ENCODE measurements at places on chromosomes 2 and 18.

- DNase-seq: no peak
Observed at GRCh38 chr18:10296491-10296890, 157.9 kb upstream of the APCDD1 start.

- DNase-seq: no peak
Observed at GRCh38 chr18:27014841-27015240, 149.3 kb upstream of the AQP4 start.

- no peak for DNase-seq
Observed at GRCh38 chr2:26587994-26588393, 53.2 kb downstream of the CIB4 start.

DNA sequence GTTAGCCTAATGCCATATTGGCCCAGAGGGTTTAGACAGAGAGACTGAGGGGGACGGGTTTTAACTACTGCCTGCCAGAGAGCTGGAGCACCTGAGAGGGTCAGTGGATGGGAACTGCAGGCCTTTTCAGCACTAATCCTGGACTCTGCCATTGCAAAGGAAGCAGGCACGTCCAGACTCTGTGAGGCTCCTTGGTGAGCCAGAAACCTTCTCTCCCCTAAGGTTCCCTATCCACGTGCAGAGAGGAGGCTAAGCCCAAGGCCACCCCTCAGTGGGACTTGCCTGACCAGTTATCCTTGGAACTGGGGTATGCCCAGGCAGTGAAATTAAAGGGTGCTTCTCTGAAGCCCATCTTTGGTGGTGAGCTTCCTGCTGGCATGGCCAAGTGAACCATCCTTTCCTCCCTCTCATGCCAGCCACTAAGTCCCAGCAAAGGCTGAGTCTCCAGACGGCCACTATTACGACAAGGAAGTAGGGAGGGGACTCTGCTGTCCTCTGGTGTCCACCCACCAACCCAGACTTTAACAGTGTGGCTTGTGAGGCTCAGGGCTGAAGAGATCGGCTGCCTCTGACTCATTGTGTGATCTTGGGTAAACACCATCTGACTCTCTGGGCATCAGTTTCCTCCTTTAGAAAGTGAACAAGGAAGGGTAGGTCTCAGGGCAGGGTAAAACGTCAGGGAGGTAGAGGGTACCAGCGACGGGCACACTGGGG lies 3.9 kb upstream of the MLPH start:
- no peak for DNase-seq

DNA sequence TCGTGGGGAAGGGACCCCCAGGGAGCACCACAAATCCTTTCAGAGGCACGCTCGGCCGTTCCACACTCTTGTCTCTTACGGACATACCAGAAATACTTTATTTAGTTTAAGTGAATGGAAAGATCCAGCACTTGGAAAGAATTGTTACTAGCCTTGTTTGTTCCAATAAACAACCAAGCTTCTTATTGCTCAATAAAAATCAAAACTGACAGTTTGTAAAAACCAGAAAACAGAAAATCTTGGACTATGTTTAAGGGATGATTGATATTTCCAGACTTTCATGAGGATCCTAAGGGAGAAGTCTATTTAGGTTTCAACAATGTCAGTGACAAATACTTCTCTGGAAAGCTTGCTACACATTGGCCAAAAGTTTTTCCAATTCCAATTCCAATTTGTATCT lies 31.6 kb upstream of the CCBE1 start:
- DNase-seq: no peak

- DNase-seq: no peak
Observed at GRCh38 chr2:197604117-197604860, 71.1 kb downstream of the RFTN2 start.

DNA sequence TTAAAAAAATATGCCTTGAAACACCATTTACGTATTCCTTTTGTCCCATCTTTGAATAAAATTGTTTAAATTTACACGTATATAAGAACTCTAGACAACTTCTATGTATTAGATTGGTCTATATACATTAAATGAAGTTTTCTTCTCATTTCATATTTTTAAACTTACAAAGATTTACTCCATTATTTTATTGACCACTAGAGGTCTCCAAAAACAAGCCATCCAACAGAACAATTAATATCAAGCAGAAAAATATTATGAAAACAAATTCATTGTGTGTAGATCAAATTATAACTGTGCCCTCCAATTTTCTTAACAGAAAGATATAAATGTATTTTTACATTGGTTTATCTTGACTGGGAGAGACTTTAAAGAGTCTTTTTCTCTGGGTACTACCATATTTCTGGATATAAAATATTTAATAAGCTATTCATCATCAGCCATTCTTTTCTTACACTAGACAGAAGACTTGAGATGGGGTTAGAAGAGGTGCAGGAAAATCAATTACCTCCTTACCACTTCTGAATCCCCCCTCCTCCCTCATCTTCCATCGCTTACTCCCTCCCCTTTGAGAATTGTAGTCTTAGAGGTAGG lies 66.5 kb downstream of the DPP4 start:
- no peak for DNase-seq

- no peak for DNase-seq
Observed at GRCh38 chr2:162261032-162261945, 18.0 kb upstream of the FAP start.

- DNase-seq: no peak
Observed at GRCh38 chr2:218077464-218078216, 8.6 kb downstream of the RUFY4 start.

- DNase-seq: no peak
Observed at GRCh38 chr2:195322324-195322723, 334.7 kb upstream of the SLC39A10 start.

GRCh38 chr18:13610555-13611141 lies 115.7 kb downstream of the FAM210A start:
- no peak for DNase-seq

DNA sequence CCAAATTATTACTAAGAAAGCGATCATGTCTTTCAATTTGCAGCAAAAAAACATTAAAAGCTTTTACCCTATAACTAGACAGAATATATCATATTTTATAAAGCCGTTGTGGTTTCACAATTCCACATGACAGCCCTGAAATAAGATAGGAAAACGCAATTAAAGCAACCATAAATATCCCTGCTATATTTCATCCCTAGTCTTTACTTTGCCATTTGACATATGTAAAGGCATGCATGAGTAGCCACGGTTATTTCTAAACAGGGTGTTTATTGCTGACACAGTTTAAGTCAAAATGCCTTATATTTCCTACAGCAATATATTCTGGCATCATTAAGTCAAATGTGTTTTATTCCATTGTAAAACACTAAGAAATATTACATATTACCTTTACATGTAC lies 239.9 kb downstream of the DSEL start:
- DNase-seq: no peak

DNA sequence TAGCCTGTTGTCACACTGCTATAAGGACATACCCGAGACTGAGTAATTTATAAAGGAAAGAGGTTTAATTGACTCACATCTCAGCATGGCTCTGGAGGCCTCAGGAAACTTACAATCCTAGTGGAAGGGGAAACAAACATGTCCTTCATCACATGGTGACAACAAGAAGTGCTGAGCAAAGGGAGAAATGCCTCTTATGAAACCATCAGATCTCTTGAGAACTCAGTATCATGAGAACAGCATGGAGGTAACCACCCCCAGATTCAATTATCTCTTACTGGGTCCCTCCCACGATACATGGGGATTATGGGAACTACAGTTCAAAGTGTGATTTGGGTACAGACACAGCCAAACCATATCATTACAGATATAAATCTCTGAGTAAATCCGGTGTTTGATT lies 148.7 kb downstream of the PRPF40A start:
- no peak for DNase-seq

- no peak for DNase-seq
Observed at GRCh38 chr18:69830189-69830588, 117.5 kb downstream of the CD226 start.

- DNase-seq: no peak
Observed at GRCh38 chr2:238523158-238524110, 96.7 kb downstream of the ASB1 start.

DNA sequence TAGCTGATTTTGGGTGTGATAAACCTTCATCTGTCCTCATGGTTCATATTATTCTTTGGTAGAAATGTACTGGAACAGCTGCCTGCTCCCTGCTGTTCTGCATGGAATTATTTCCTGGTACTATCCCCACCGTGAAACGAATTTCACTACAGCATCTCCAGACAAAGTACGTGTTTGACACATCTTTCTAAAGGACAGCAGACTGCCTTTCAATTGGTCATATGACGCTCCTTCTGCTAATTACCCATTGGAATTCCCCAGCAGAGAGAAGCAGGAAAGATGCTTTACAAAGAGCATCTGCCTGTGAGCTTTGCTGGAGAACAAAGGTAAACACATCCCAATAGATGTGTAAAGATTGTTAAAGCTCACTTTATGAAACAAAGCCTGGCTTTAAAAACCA lies 4.4 kb upstream of the RFX8 start:
- DNase-seq: no peak

GRCh38 chr18:711310-711656 lies 1.1 kb downstream of the ENOSF1 start:
- DNase-seq: no peak

- DNase-seq: no peak
Observed at GRCh38 chr2:68807821-68808266, 63.4 kb downstream of the BMP10 start.

- no peak for DNase-seq
Observed at GRCh38 chr2:64692401-64692800, 38.7 kb upstream of the SERTAD2 start.

GRCh38 chr2:126187668-126188067 lies 468.3 kb upstream of the GYPC start:
- no peak for DNase-seq

DNA sequence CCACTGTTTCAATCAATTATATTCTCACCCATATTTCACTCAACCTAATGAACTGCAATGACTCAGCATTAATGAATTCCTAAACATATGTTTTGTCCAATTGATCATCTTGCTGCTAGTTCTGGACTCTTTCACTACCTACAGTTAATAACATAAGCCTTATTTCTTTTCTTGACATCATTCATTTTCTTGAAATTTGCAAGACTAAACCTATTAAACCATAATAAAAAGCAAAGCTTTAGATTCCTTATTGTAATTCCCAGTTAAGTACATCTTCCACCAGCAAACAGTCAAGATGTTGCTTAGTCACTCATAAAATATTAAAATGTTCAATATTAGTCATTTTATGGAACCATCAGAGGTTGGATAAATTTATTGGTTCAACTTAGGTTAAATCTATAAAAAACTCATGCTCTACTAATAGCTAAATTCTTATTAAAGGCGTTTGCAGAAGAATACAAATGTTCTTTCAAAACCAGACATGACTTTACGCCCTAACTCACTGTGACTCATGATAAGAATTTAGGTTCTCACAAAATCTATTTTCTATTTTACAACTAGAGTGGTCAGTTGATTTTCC lies 599.4 kb downstream of the RNF144A start:
- DNase-seq: no peak

- no peak for DNase-seq
Observed at GRCh38 chr2:53432936-53433335, 334.7 kb upstream of the CHAC2 start.

DNA sequence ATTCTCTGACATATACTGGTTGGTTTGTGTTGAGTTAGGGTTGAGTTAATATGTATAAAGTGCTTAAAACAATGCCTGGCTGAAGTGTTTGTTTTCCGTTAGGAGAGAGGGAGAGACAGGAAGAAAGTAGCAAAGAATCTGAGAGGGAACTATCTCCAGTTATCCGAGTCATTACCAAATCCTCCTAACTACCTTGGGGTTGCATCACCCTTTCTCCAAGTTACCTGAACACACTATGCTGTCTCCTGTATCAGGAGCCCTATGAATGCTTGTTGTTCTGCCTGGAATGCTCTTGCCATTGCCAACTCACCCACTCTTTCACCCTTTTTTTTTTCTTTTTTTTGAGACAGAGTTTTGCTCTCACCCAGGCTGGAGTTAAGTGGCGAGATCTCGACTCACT lies 47.9 kb upstream of the ITGAV start:
- no peak for DNase-seq

DNA sequence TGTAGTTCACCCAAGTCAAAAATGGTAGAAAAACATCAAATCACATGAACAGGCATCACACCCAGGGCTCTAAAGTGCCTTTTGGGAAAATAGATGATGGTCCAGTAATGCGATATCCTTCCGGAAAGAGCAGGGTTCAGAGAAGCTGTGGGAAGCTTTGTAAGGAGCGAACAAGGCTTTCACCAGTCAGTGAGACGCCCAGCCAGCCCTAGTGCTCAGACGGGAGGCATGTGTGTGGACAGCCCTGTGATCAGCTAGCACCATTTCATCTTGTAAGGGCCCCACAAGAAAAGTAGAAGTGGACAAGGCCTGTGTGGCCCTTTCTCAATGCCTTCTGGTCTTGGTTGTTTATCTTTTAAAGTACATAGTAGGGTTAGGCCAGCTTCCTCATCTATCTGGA lies 76.1 kb downstream of the SMIM21 start:
- no peak for DNase-seq

DNA sequence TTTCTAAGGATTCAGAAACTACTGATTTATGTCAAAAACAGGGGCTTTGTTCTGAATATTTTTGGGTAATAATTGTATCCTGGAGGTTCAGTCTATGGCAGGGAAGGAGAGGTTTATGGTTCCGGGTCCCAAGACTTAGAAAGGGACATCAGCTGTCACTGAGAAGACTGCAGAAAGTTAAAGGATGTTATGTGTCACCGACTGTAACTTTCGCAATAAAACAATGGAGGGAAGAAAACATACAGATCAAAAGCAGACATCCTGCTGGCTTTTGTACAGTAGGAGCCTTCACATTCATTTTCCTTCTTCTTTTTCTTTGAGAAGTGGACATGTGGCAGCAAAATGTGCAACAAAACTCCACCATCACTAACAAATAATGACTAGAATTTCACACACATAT lies 900.7 kb upstream of the SOX11 start:
- DNase-seq: no peak

DNA sequence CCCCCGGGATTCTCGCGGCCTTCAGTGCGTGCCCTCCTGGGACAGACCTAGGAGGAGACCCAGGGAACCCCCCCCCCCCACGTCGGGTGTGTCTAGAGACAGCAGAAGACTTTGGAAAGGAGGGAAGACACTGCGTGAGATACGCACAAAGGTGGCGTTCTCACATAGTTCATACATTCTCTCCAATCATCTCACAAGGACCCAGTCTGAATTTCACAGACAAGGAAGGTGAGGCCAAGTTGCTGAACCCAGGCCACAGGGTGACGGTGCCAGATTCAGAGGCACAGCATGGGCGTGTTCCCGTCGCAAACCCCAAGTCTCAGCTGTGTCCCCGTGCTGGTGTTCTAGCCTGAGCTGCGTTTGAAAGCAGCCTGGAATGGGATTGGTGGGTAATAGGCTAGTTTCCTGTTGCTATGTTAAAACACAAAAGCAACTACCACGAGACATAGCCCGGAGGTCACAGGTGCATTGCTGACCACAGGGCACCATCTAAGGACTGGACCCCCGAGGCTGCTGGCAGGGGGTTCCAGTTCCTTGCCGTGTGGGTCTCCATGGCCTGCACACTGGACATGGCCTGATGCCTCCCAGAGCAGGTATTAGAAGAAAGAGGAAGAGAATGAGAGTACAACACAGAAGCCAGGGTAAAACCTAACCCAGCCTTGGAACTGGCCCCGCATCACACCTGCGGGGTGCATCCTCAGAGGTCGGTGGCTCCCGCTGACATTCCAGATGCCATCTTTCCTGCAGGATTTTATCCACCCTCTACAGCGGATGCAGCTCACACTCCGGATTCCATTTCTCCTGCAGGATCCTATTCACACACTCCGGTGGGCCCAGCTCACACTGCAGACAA lies 1.1 kb upstream of the PXDN start:
- DNase-seq: no peak

- no peak for DNase-seq
Observed at GRCh38 chr18:9419956-9420631, 55.2 kb upstream of the RALBP1 start.

- DNase-seq: no peak
Observed at GRCh38 chr18:7950380-7951136, 383.4 kb downstream of the PTPRM start.

GRCh38 chr2:188294352-188294926 lies 2.8 kb downstream of the GULP1 start:
- DNase-seq: no peak
